ENCODE measurements at places on chromosomes 6 and 20.
A peak's percentile ranks its signal among the peaks of the same experiment; 100 is the strongest.

- DNase-seq: no peak
Measured at GRCh38 chr6:76264468-76264867, 192.0 kb upstream of the IMPG1 start.

GRCh38 chr6:56288347-56288746 is 41.0 kb upstream of the COL21A1 start:
- DNase-seq: no peak

GRCh38 chr6:170006900-170007467 is 255.6 kb downstream of the ERMARD start:
- no peak for DNase-seq

DNA sequence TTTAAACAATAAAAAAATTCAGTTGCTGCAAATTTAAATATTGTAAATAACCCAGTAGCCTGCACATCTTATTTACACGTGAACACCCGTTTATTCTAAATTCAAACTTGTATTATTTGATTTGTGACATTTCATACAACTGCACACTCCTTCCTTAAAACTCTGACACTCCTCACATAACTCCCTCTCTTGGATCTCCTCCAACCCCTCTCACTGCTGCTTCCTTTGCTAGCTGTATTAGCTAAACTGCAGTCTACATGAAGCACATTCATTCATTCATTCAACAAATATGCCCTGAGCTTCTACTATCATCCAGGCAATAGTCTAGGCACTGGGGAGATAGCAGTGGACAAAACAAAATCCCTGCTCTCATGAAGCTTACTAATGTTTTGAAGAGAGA is 47.0 kb downstream of the FBXL4 start:
- DNase-seq: no peak

DNA sequence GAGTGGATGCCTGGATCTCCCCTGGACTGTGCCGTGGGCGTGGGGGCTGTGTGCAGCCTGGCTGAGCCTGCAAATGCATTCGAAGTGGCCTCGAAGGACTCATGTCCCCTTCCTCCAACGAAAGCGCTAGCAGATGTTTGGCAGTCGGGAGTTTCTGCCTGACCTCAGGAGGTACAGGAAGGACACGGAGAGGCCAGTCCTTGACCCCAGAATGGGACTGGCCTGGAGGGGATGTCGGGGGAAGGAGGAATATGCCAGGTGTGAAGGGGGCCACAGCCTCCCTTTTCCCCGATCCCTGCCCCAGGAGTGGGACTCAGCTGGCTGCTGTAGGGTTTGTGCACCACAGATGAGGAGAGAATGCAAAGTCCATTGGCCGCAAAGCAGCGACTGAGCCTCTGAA is 45.6 kb downstream of the APCDD1L start:
- DNase-seq: no peak

- DNase-seq: peak; percentile 55
Measured at GRCh38 chr20:7673841-7674240, 266.4 kb downstream of the HAO1 start.

- no peak for DNase-seq
Measured at GRCh38 chr6:156593893-156594292, 183.3 kb upstream of the ARID1B start.

- DNase-seq: peak; percentile 55
Measured at GRCh38 chr20:3797592-3798372, 1.7 kb downstream of the CDC25B start.

GRCh38 chr6:109816452-109817374 is 125.6 kb downstream of the FIG4 start:
- DNase-seq: no peak

GRCh38 chr6:2793534-2794151 is 28.4 kb downstream of the WRNIP1 start:
- DNase-seq: peak; percentile 22

DNA sequence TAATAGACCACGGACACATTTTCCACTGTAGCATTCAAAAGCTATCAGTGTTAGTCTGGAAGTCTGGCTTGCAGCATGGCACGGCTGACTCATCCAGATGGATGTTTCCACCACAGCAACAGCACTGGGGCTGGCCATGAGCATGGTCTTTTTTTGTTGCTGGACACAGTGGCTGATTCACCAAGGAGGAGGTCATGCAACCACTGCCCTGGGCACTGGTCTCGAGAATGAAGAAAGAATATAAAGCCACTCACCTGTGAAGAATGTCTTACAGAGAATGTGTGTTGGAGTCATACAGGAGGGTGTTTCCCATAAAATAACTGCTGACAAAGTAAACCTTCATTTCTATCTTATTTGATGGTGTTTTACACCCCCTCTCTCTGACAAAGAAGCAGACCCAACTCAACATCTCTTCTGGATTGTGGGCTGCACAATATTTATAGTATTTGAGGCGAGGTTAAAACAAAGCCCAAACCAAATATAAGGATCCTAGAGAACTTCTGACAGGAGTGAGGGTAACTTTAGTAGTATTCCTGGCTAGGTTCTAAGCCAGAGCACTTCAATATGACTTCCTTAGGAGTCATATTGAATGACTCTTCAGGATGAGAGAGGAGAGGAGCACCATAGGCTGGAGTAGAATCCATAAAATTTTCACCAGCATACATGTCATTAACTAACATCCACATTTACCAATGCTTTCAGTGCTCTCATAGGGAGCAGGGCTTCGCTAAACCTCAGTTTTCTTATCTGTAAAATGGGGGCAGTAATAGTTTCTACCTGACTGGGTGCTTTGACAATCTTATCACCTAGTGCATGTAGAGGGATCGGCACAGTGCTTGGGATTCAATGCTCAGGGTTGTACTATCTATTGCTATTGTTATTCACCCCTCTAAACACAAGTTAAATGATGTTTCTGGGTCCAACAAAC is 121.4 kb downstream of the KIF13A start:
- peak; percentile 93 for DNase-seq

DNA sequence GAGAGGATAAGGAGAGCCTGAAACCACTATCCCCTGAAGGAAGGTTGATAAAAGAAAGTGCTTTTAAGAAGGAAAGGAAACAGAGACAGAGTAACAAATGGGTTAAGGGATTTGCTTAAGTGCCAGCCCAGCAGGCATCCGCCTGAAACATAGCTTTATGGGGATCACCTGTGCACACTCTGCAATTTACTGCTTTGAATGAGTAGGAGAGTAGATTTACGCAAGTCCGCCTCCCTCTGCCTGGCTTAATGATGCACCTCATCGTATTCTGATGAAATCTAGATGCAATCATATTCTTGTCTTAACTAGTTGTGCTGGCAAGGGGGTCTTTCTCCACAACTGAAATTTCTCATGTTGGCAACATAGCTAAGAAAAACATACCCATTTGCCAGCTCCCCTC is 101.1 kb upstream of the ID4 start:
- no peak for DNase-seq

DNA sequence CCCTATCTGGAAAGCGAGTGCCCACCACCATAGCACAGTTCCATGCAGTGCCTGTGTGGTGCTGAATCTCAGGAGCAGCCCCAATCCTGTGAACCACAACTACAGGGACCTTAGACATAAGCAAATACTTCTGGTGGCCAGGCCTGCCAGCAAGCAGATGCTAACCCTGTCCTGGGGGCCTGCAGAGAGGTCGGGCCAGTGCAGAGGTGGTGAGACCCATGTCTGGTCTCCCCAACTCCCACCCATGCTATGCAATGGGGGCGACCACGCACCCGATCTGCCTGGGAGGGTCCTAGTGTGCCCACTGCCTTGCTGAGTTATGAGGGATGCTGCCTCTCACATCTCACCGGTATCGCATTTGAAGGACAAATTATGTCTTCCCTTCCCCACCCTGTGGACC is 151.6 kb upstream of the ZNF337 start:
- DNase-seq: no peak

DNA sequence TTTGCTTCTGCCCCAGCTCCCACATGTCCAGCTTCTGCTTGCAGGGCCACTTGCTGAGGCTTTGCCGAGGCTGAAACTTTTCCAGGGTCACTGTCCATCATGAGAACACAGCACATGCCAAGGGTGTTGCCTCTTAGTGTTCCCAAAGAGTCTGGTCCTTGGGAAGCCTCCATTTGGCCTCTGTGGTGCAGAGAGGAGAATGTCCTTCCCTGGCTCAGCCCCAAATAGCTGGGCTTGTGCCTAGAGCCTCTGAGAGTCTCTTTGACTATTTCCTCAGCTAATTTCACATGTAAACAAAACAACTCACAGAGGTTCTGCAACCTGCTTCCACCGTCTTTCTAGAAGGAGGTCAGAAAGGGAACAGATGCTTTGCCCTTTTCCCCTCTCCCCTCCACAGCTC is 40.4 kb upstream of the RAB23 start:
- DNase-seq: peak; percentile 62

GRCh38 chr20:64009811-64010387 is 26.1 kb upstream of the C20orf204 start:
- DNase-seq: no peak

GRCh38 chr6:152018876-152019275 is 211.4 kb downstream of the ESR1 start:
- no peak for DNase-seq

GRCh38 chr6:50925548-50925947 is 106.9 kb downstream of the TFAP2B start:
- no peak for DNase-seq

DNA sequence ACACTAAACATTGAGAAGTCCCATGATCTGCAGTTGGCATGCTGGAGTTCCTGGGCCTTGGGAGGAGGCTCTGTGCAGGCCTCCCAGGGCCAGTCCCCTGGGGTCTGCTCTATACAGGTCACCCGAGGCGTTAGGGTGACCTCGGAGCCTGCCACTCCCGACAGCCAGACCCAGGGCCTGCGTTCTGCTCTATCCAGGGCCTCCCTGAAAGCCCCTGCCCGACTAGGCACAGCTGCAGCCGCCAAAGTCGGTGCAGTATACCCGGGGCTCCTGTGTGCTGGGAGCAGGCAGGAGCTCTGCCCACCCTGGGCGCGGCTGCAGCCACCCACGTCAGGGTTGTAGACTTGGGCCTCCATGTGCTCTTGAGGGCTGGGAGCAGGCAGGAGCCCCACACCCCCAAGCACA is 6.3 kb upstream of the OR14J1 start:
- DNase-seq: no peak

DNA sequence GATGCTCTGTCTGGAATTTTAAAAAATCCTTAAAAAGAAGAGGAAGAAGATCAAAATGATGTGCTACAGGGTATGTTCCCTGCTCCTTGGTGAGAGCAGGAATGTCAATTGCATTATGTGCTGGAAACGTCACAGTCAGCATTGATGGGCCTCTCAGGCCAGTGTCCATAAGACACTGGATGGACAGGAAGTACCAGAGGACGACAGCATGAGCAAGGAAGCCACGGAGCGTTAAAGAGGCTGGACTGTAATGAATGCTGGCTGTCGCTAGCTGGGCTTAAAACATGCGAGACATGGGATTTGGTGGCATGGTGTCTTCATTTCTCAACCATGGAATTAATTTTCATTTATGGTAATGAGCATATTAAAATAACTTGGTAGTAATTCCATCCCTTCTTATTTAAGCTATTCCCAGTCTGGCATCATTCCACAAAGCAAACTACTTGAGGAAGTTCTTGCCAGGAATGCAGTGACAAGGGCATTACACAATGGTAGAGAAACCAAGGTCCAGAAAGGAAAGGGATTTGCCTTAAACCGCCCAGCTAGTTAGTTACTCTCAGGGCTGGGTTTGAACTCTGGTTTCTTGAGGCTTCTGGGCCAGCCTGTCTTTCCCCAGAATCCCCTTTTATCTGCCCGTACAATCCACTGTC is 166.6 kb upstream of the SOX4 start:
- DNase-seq: peak; percentile 52

DNA sequence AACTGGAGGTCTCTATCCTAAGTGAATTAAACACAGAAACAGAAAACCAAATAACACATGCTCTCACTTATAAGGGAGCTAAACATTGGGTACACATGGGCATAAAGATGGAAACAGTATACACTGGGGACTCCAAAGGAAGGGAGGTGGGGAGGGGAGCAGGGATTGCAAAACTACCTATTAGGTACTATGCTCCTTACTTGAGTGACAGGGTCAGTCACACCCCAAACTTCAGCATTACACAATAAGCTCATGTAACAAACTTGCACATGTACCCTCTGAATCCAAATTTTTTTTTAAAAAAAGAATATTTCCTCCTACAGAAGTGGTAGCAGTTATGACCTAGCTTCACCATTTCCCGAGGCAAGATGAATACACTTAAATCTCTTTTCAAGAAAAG is 49.5 kb upstream of the MYLIP start:
- no peak for DNase-seq

DNA sequence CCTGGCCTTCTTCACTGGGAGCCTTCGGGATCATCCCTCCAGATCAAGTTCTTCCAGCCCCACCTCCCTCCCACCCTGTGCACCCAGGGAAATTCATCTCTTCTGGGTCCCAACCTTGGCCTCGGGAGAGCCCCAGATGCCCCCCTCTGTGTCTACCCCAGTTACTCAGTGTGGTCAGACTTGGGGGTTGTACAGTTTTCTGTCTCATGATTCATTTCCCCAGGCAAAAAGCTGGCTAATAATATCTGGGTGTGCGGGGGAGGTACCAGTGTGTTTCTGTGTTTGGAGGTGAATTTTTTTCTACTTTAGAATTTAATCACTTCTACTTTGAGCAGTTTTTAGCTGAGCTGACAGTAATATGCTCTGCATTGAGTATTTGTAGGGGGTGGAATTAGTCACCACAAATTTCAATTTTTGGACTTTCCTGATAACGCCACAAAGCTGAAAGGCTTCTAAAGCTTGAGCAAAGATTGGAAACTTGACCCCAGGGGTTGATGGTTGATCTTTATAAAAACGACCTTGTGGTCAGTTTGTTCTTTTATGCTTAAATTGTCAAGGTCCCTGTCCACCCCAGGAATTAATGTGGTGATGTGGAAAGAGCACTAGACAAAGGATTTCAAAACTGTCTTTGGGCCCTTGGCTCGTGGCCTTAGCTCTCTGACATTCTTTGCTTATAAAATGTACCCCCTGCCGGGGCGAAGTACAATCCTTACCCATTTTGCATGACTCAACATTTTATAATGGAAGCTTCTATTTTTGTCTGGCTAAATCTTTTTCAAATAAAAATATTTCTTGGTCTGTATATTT is 284.7 kb upstream of the TAB2 start:
- DNase-seq: peak; percentile 97
